ENCODE measurements at places on chromosomes 4 and X.

- DNase-seq, result no peak
Observed at GRCh38 chrX:111868726-111869638, 7.0 kb upstream of the TRPC5OS start.

DNA sequence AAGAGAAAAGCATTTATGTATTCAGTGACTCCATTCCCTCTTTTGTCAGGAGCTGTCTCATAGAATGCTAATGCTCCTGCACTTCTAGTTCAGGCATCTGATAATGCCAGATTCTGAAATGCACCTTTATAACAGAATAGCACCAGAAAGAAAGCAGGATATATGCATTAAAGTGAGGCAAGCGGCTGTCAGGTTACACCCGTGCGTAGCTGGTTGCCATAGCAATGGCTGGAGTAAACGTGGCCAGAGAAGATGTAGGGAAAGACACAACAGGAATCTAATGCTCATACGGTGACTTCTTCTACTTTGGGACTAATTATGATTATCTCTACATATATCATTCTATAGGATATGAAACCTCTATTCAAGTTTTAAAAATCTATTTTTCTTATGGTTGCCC, 5.9 kb downstream of the EMCN start:
- DNase-seq, result no peak

DNA sequence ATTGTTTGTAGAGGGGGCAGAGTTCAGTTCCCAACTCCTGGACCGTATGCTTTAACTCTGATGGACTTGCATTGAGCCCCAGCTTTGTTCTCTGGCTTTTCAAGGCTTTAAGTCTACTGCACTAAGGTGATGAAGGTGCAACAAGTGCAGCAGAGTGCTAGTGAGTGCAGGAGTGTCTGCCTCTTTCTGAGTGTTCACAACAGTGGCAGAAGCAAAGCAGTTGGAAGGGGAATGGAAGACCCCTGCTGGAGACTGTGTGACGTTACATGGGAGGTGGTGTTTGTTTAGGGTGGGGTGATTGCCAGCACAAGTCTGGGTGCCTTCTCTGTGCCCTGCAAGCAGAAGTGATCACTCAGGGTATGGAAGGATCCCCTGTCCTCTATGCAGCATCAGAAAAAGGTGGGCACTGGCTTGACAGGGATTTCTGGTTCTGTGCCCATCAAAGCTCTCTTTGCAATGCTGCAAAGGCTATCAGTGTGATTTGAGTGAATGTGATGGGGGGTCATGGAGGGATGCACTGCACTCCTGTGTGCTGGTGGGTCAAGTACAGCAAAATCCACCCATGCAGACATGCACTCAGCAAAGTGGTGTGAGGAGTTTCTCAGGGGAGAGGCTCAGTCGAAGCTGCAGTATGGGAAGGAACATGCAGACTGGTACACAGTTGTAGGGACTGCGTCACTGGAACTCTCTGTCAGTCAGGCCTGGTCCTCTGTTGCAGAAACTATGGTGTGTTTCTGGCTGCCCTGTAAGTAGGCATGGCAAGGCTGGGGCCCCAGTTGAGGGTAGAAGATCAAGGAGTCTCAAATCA, 70.9 kb upstream of the UGT2B7 start:
- DNase-seq, result no peak

DNA sequence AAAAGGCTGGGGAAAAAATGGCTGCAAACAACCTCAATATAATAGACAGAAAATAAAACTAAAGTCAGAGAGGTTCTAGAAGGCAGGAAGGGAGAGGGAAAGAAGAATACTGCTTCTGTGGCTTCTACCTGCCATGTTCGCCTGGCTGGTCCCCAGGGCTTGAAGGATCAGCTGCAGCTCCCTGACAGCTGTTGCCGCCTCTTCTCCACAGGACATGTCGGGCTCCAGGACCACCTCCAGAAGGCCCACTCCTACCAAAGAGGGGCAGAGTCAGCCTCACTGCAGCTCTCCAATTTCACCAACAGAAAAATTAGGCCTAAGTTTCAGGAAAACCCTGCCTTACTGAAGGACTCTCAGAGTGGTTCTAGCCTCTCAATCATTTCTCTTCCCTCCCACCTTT, 44.9 kb downstream of the GATB start:
- DNase-seq, result no peak

DNA sequence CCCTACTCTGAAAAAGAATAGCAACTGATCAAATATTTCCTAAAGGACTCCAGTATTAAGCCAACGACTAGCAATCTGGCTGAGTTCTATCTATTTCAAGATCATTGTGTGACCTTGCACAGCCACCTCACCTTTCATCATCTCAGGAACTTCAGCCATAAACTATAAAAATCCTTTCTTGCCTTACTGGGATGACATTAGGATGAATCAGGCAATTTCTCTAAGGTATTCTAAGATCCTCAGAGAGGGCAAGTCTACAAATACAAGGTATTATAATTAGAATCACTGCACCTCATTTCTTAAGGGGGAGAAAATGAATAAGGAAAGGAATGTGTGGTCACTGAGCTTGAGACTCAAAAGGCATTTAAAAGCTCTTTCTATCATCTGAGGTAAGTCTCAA, 152.6 kb downstream of the GRIA3 start:
- DNase-seq, result no peak

- no peak for DNase-seq
Observed at GRCh38 chrX:119237562-119237942, 1.5 kb downstream of the PGRMC1 start.

GRCh38 chr4:73867783-73868182, 1.4 kb upstream of the CXCL1 start:
- DNase-seq, result no peak

- no peak for DNase-seq
Observed at GRCh38 chr4:6620891-6621555, 19.5 kb upstream of the MRFAP1 start.

DNA sequence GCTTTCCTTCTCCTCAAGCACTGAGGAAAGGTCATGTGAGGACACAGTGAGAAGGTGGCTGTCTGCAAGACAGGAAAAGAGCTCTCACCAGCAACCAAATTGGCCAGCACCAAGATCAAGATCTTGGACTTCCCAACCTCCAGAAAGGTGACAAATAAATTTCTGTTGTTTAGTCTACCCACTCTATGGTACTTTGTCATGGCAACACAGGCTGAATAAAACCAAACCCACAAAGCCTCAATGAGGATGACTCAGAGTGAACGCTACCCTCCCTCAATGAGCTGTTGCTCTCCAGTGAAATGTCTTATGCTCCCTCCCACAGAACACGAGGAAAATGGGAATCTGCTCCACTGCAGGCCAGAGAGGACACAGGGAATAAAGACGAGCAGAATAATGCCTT, 244.1 kb downstream of the RAB28 start:
- DNase-seq, result no peak

DNA sequence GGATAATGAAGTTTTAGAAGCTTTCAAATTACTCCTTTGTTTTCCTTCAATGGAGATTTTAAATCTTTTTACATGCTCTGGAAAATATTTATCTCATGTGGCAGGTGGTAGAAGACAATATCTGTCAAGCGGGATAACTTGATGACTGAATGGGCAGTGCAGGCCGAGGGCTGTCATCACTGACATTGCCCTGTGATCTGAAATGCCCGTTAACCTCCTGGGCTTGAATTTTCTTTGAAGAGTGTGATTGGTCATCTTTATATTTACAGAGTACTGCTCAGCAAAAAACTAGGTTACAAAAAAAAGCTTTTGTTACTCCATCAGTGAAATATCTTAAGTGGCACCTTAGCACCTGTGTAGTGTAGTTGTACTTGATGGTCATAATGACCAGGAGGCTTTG, 147.5 kb downstream of the GATB start:
- DNase-seq, result no peak

GRCh38 chr4:168139336-168139735, 47.0 kb downstream of the ANXA10 start:
- DNase-seq, result no peak

DNA sequence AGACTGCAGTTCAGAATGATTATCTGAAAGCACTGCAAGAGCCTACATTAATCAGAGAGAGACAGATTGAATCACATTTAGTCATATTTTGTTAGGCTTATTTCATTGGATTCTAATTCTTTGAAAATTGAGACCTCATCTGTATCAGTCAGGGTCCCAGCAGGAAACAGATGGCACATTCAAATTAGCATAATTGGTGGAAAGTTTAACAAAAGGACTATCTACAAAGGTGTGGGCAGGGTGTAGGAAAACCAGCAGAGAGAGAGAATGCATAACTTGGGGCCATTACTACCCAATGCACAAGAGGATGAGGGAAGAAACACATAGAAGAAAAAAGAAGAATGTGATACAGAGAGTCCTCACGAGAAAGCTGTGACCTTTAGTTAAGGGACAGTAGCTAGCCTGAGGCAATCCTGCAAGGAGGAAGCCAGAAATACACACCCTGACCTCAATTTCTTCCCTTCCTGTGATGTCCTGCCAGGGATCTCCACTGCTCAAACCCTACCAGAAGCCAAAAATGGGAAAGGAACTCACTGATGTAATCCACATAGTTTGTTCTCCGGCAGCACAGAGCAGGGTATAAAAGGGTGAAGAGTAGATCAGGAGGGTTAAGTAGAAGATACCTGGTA, 17.7 kb upstream of the XKRX start:
- no peak for DNase-seq

DNA sequence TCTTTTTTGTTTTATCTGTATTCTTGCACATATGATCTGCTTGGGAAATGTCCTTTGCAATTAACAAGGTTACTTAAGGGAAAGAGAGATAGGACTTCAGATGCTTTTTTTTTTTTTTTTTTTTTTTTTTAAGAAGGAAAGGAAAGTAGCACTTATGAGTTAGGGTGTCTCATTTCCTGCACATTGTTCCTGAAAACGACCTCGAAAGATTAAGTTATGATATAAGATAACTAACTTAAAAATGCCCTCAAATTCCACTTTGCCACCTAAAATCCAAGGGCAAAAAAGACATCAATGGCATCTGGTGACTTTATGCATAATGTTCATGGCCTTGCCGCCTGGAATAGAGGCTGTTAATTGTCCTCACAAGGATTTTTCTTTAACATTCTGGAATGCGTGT, 44.9 kb downstream of the PCDH7 start:
- no peak for DNase-seq

- no peak for DNase-seq
Observed at GRCh38 chrX:142186103-142186502, 19.0 kb downstream of the MAGEC2 start.

DNA sequence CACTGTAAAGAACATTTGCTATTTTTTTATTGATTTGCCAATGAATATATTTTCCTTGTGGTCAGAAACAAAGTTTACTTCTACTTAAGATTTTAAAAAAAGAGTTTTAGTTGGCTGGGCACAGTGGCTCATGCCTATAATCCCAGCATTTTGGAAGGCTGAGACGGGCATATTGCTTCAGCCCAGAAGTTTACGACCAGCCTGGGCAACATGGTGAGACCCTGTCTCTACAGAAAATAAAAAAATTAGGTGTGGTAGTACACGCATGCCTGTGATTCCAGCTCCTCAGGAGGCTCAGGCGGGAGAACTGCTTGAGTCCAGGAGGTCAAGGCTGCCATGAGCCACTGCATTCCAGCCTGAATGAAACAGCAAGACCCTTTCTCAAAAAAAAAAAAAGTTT, 36.8 kb downstream of the LRP2BP start:
- DNase-seq, result no peak

GRCh38 chr4:53101191-53101581, 239.1 kb downstream of the RASL11B start:
- DNase-seq, result no peak

- no peak for DNase-seq
Observed at GRCh38 chr4:185096032-185096653, 46.9 kb upstream of the SLC25A4 start.

- DNase-seq, result no peak
Observed at GRCh38 chr4:64870558-64870957, 461.3 kb upstream of the TECRL start.

DNA sequence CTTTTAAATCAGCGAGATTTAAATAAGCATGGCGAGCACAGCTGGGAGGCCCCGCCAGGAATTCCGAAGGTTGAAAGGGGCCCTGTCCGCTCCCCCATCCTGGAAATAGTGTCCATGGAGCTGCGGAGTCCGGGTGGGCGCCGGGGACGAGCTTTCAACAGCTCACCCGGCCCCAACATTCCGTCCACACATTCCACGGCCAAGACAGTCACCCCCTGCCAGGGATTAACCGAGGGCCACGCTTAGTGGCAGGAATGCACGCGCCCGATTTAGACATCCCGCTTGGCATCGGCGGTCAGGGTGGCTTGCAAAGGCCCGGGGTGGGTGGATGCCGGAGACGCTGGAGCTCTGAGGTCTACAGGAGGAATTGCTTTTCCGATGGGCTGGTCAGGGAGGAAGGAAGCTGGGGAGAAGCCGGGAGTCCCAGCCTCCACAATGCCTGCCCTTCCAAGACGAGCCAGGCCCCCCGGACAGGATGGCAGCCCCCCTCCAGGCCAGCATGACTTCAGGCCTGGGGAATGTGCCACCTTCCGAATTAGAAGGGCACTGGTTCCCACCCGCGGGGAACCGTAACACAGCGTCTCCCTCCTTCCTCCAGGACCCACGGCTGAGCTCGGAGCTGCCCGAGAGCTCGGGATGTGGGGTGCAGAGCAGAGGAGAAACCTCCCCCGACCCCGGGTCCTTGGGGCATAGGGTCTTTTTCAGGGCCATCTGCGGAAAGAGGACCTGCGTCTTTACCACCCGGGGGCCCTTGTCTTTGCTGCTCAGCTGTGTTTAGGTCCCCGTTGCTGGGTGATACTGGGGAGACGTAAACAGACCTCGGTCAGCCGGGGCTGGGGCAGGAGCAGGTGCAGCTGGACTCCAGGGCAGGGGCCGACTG, 26.9 kb upstream of the PPP2R3B start:
- DNase-seq, result no peak

GRCh38 chr4:72690771-72691170, 121.8 kb upstream of the ADAMTS3 start:
- DNase-seq, result no peak

GRCh38 chr4:108839333-108839732, 76.5 kb upstream of the ETNPPL start:
- no peak for DNase-seq

DNA sequence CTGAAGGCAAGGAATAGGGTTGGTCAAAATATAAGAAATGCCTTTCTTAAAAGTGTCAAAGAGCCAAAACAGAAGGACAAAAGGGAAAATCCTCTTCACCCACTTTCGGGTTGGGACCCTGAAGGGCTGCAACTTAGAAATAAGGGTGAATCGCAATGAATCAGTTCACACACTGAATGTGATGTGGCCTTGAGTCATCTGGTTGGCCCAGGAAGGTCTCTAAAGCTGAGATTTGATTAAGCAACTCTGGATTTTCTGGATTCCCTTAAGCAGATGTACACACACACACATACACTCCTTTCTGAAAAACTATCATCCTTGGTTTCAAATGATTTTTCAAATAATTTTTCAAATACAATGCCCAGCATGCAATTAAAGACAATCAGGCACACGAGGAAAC, 13.1 kb downstream of the TAB3 start:
- DNase-seq, result no peak

- DNase-seq, result no peak
Observed at GRCh38 chr4:52711272-52711671, 40.0 kb downstream of the ERVMER34-1 start.

- no peak for DNase-seq
Observed at GRCh38 chrX:84188320-84188834, 378 bp upstream of the RPS6KA6 start.

DNA sequence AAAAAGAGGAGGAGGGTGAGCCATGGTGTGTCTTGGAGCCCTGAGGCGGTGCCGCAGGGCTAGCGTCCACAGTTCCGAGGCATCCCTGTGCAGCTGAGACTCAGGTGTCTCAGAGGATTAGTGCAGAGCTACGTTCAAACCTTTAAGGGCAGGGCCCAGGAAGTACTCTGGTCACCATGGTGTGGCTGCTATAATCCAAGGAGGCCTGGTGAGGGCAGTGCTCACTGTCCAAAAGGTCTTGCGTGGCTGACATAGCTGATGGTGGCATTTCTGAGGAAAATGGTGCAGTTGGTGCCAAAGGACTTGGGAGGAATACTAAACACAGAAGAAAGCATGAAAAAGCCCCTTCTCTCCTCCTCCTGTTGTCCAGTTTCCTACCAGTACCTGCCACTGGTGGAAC, 146.9 kb downstream of the DCHS2 start:
- no peak for DNase-seq
